ENCODE measurements at places on chromosomes 4 and X.

GRCh38 chrX:109830157-109830703 is 97.2 kb upstream of the ACSL4 start:
- no peak for DNase-seq

- DNase-seq = no peak
These were observed 445.9 kb downstream of the TLL1 start for GRCh38 chr4:166318810-166319525.

DNA sequence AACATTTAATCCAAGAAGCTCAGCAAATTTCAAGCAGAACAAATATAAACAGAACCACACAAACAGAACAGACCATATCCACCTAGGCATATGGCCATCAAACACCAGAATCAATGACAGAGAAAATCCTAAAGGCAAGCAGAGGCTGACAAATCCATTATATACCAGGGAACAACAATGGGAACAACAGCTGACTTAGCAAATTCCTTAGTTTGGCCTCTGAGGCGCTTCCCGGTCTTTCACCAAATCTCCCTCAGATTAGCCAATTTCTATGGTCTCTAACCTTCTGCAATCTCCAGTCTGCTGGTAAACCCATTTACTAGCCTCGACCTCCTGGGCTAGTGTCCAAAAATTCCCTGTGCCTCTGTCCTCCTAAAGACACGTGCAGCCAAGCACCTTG is 59.2 kb downstream of the GPR143 start:
- DNase-seq = no peak

DNA sequence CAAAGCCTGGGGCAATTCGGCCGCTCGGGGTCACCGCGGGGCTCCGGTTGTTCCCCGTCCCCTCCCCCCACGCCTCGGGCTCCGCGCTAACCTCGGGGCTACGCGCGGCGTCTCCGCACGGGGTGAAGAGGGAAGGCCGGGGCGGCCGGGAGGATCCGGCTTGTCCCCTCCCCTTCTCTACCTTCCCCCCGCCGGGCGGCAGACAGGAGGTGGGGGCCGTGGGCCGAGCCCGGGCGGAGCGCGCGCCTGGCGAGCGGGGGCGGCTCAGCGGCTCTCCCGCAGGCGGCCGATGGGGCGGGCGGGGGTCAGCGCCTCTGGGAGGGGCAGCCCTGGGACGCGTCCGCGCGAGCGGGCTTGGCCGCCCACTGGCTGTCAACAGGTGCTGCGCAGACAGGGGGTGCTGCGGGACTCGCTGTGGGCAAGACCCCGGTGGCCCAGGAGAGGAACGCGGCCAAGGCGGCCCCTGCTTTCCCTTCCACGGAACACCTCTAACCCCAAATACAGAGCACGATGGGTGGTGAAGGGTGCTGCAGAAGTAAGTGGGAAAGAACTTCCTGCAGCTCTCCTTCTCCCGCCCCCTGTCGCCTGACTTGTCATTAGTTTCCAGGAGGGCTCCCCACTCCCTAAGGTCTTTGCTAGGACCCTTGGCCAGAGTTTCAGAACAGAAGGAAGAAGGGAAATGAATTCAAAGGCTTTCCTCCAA is at the start of gene PDGFC:
PDGFC (minus strand) TSS at position 124 of the 703 bp plus-strand sequence. CDS start 896 bp downstream, outside the sequence.
- peak; percentile 58 for DNase-seq

Data from bone marrow (tissue), 2 donors.